ENCODE measurements at places on chromosomes 7 and 10.

DNA sequence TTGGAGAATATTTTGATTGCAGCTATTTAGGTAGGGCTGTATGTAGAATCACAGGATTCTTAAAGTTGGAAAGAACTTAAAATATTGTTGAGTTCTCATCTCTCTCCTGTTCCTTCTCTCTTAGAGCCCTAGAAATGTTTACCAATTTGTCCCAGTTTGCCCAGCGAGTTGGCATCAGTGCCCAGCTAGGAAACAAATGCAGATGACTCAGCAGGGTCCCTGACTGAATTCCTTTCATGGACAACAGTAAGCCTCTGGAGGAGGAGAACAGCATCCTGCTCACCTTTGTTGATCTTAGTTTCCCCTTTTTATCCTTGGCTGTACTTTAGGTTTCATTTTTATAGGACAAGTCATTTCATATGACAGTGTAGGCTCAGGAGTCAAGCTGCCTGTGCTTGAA is 89.3 kb downstream of the SEC23IP start:
- DNase-seq, result no peak

GRCh38 chr10:52313933-52314821 is at the start of gene DKK1:
Gene DKK1 (plus strand): TSS chr10:52314281. CDS start chr10:52314435, 154 bp downstream.
- peak; percentile 9 for DNase-seq

GRCh38 chr7:25758559-25758958 is 393.4 kb upstream of the NFE2L3 start:
- no peak for DNase-seq

GRCh38 chr10:132134241-132135052 is 52.3 kb upstream of the DPYSL4 start:
- DNase-seq, result no peak

DNA sequence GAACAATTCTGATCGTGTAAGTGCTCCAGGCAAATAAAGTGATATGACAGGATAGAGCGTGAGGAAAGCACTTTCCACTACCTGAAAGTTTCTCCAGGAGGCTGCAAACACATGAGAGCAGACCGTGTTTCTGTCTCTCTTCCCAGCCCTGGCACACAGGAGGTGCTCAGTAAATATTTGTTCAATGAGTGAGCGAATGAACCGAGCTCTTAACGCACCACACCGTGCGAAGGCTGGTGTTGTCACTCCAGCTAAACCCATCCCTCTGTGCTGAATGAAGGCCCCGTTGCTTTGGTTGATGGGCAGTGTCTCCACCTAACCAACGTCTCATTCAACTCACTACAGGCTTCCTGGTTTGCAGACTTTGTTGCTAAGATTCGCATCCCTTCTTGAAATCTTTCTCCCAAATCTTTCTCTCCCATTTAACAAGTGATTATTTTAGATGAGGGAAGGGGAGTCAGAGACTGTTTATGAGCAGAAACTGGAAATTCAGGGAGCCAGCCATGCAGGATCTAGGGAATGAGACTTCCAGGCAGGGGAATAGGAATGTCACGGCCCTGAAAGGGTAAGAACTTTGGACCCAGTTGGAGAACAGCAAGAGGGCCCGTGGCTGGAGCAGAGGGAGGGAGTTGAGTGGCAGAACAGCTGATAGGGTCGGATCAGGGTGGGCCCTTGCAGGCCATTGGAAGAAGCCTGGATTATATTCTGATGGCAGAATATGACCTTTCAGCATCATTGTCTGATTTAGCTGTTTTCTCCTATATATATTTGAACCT is 282.6 kb downstream of the CAMK1D start:
- no peak for DNase-seq

DNA sequence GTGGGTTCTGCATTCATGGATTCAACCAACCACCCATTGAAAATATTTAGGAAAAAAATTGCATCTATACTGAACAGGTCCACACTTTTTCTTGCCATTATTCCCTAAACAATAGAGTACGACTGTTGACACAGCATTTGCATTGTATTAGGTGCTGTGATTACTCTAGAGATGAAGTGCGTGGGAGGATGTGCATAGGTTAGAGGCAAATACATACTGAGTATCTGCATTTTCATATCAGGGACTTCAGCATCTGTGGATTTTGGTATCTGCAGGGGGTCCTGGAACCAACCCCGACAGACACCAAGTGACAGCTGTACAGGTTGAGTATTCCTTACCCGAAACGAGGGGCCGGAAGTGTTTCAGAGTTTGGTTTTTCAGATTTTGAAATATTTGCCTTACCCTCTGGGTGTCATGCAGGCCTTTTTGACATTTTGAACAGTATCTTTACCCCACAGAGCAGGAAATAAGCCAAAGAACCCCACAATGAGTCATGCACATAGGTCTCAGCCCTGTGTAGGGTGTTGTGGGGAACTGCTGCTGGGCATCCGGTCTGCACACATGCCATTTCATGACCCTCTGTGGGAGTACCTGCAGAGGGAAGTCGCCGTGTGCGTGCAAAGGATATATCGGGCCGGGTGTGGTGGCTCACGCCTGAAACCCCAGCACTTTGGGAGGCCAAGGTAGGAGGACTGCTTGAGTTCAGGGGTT is 14.5 kb downstream of the NUDT5 start:
- DNase-seq, result peak; percentile 74

GRCh38 chr7:45970454-45970853 is 49.4 kb upstream of the IGFBP3 start:
- no peak for DNase-seq

DNA sequence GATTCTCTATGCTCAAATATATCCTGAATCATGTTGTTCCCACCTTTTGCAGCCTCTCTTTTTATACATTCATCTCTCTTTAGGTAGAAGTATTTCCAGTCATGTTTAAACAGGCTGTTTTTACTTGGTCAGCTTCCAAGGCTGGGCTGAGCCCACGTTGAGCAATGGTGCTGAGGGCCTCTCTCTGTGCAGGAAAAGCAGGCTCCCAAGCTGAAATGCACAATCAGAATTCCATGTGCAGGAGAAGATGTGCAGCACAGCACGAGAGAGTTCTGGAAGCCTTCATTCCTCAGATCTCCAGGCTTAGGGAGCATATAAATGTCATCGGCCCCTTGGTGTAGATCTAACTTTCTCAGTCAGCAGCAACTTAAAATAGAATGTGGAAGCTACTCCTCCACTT is 588.5 kb downstream of the TNS3 start:
- no peak for DNase-seq

DNA sequence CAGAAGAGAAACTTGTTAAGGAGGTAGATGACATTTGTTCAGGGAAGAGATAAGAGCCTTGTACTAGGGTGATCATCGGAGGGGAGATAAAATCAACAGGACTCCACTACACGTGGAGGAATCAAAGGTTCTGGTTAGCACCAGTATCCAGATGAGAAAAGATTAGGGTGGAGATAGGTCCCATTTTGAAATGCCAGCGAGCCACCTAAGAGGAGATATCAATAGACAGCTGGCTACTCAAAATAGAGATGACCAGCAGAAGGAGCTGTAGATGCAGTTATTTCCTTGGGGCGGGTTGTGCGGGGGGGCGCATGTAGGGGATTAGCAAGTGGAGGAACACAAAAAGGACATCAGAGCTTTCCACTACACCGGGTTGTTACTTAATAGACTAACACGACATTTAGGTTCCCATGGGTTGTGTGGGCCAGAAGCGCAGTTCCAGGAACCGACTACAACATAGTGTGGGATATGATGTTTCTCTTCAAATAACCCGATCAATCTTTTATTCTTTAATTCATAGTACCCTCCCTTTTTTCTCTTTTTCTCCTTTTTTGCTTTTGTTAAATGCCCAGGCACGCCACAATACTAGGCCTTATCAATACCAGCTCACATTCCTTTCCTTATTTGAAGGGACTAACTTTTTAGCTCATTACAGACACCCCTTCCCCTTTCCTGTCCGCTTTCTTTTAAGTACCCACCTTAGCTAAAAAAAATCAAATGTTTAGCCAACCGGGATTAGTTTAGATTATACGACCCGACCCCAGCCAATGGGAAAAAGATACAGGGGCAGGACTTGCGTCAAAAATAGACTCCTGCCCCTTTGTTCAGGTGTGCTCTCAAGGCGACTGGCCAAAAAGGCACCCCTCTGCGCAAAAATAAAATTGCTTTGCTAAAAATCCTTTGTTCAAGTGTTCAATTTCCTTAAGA is 2.0 kb upstream of the KIF11 start:
- DNase-seq, result peak; percentile 11

DNA sequence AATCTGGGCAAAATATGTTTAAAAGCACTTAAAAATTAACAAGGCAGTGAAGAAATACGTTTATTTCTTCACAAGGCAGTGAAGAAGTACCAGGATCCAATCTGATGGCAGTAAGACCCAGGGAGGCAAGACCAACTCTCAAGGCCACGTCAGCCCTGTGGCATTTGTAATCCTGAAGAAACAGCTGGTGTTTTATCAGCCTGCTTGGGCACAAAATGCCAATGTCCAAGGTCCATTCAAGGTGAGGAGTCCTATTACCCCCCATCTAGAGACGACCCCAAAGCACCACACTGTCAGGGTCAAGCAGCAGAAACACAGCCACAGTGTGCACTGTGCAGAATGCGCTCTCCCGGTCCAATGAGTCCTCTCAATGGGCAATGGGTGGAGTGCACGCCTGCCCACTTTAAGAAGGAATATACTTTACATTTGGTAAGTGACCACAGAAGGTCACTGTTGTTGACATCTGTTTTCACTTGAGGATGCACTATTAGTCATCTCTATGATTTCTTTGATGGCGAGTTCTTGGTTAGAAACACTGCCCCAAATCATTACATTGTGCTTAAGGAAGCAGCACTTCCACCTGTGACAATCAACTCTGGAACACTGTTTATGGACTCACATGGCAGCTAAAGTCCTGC is 12.8 kb downstream of the CPXM2 start:
- no peak for DNase-seq

DNA sequence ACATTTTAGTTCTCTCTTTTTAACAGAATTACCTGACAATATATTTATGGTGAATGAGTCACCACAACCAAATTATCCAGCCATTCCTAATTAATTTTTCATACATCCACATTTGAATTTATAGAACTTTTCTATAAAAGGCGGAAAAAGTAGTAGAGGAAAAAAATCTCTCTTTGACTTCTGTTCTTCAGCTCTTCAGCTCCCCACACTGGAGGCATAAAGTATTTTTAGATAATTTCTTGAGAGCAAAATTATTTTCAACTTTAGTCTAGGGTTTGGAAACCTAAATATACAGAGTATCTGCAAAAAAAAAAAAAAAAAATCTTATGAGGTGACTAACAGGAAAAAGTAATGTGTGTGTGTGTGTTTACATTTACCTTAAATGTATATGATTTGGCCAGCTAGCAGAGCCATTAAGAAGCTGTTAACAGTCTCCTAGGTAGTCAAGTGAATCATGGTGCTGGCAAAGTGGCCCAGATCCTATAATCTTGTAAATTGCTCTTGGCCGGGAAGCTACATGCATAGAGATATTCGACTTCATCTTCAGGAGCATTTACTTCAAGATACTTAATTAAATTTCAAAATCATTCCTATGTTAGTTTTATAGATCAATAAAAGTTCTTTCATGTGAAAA is 383.1 kb upstream of the STEAP1 start:
- no peak for DNase-seq

DNA sequence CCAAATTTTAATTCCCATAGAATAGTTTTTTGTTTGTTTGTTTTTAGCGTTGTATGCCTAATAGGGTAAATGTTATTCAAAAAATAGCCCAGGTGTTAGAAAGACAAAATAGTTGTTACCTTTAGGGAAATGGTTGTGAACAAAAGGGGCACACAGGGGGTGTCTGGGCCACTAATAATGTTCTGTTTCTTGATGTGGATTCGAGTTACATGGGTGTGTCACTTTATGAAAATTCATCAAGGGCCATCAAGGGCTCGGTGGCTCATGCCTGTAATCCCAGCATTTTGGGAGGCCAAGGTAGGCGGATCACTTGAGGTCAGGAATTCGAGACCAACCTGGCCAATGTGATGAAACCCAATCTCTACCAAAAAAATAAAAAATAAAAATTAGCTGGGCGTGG is 531.8 kb upstream of the C7orf33 start:
- DNase-seq, result no peak

DNA sequence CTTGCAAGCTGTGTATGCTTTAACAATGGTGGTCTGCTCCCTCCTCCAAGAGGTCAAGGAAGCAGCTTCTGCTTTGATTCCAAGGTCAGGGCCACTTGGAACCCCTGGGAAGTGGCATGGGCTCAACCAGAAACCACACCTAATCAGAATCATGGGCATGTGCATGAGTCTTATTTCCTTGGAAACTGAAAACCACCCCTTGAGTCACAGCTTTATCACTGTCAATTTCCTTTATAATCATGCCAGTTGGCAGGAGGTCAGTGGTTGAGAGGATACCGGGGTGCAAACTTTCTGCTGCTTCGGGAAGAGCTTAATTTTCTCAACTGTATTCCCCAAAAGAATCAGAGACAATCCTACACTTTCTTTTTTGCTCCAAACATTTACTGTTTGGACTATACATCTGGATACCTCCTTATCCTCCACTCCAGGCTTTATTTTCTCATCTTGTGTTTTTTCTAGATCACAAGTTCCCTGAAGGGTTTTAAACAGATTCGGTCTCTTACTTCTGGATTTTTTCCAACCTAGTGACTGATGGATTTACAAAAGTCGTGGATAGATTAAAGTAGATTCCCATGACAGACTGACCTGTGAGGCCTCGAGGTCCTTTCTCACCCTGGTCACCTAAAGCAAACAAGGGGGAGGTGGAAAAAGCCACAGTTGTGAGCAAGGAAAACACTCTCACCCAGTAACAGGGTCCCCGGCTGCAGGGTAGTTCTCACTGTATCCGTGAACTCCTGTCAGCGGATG is 36.0 kb downstream of the COL17A1 start:
- no peak for DNase-seq

DNA sequence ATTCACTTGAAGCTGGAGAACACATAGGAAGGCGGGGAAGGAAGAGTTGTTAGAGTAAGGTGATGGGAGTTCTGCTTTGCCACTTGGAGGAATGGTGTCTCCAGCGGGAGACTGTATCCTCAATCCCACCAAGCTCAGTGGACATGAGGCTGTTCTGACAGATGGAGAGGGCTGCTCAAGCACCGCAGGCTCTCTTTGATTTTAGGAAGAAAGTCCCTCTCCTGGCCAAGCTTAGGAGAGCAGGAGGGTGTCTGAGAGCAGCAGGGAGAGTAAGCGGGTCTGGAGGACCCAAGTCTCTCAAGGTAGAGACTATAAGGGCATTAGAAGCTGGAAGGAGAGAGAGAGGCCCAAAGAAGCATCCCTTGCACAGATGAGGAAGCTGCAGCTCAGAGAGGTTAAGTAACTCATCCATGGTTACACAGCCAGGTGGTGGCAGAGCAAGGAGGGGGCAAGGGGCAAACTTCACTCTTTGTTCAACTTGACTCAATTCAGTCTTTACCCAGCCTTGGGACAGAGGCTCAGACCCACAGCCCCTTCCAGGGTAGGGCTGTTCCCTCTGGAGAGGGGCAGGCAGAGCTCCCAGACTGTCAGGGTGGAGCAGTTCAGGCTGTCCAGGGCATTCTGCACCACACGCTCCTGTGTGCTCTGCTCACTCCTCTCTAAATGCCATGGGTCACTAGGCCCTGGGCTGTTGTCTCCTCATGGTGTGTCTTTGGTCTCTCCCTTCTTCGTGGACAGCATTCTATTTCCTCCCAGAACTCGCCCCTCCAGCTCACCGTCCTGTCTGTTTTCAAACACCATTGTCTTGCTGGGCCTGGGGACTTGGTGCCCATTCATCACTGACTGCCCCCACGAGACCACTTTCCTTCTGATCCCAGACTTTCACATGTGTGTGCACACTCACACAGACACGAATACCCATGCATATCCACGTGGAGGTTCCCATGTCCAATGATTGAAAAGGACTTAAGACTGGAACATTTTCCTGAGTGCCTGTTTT is 8.9 kb downstream of the CHAT start:
- DNase-seq, result no peak
